ENCODE measurements at places on chromosomes 7 and 10.

GRCh38 chr7:99105756-99106155 is 38.2 kb downstream of the SMURF1 start:
- no peak for DNase-seq

GRCh38 chr10:86635402-86635801 is 18.9 kb upstream of the OPN4 start:
- no peak for DNase-seq

- peak; percentile 23 for DNase-seq
Observed at GRCh38 chr10:43407148-43407575, 1.8 kb downstream of the HNRNPF start.

DNA sequence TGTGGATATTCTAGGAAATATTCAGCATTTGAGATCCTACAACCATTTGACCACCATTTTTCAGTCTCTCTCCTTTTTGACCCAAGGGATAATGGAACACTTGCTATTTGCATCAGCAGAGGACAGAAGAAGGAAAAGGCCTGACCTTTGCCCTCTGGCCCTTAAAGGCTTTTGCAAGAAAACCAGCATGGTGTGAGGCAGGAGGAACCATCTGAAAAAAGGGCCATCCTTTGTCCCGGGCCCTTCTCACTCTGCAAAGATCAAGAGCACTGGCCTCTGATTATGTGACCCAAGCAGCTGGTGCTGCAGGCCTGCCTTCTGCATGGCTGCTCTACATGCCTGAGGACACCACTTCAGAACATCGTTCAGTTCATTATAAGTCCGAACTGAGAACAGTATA is 133.3 kb upstream of the STK17A start:
- DNase-seq, result no peak

DNA sequence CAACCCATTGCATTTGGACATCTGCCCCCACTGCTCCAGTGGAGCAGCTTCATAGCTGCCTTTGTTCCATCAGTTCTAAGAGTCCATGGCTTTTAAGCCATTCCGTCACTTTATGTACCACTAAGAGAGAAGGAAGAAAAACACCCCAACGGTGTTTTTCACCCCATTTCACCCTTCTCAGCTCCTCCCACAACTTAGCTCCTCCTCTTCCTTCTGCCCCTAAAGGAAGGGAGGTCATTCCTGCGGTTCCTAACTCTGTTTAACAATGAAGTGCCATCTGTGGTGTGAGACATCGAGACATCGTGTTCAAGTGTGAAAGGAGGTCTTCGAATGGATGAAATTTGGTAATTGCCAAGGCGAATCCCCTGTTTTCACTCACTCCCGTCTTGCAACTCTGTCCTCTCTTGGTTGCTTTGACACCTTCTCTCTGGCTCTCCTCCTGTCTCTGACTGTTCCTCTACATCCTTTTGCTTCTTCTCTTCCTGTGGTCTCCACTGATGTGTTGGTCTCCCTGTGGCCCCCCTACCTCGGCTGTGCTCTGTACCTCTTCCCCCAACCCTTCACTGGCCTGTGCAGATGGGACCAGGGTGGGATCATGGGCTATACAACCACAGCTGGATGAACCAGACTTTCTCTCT is 23.0 kb downstream of the SMKR1 start:
- no peak for DNase-seq

Data from activated CD4-positive, alpha-beta T cell treated with anti-CD3 and anti-CD28 coated beads, Interleukin-2, amount 50 U/mL, for 4 hours (primary cell).